Effector memory CD8-positive, alpha-beta T cell (primary cell): ENCODE measurements at places on chromosomes 2 and 18.

DNA sequence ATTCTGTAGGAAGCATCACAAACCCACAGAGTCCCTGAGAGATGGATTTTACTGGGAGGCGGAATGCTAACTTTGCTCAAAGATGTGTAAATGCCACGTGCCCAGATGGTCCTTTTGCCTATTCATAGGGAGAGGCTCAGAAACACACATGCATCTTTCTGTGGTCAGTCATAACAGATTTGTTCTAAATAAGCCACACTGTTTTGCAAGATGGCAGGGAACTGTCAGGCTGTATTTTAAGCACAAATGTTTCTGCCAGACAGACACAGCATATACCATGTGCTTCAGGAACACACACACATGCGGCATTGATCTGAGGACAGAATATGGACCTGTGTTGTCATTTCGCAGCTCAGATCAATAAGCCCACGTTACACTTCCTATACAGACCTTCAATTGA, 312.0 kb downstream of the GPD2 start:
- no peak for DNase-seq

DNA sequence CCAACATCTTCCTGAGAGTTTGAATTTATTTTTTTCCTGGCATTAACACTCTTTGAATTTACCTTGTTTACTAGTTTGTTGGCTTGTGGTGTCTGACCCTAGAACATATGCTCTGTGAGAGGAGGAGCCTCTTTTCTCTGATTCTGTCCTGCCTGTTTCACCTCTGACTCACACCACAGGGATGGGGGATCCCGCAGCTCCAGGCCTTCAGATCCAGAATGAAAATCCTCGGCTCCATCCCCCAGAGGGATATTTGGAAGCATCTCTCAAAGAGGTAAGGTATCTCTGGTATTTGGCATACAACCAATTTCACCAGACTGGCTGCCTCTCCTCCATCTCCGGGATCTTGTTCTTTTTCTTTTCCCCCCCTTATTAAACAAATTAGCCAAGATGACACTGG, 104.7 kb downstream of the GPR39 start:
- DNase-seq = no peak

GRCh38 chr2:73111073-73112025, 1.4 kb downstream of the RAB11FIP5 start:
- DNase-seq = no peak

DNA sequence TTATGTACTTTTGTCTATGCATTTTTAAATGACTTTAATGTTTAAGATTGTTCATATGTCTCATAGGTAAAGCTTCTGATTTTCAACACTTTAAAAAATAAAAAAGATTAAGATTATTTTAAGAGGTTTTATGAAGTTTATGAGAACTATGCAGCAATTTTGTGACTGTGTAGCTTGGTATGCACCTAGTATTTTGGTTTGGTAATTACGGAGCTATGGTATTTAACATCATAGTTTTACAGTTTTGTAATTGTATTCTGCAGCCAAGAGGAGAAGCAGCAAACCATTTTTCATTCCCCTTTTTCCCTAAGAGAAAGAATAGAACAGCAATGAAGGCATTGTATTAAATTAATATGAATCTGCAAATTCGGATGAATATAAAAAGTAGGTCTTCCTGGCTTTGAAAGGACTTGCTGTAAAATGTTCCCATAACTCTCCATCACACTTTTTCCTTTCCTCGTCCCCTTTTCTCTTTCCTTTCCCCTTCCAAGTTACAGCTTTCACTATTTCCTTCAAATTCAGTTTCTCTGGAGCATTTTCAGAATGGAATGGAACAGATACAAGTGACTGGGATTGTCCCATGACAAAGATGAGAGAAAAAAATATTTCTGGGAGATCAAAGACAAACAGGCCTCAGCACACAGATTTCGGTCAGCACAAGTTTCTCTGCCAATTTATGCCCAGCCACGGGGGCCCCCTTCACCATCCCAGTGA, 26.1 kb upstream of the PIEZO2 start:
- no peak for DNase-seq

GRCh38 chr2:134375935-134376334, 122.1 kb downstream of the MGAT5 start:
- DNase-seq = no peak

DNA sequence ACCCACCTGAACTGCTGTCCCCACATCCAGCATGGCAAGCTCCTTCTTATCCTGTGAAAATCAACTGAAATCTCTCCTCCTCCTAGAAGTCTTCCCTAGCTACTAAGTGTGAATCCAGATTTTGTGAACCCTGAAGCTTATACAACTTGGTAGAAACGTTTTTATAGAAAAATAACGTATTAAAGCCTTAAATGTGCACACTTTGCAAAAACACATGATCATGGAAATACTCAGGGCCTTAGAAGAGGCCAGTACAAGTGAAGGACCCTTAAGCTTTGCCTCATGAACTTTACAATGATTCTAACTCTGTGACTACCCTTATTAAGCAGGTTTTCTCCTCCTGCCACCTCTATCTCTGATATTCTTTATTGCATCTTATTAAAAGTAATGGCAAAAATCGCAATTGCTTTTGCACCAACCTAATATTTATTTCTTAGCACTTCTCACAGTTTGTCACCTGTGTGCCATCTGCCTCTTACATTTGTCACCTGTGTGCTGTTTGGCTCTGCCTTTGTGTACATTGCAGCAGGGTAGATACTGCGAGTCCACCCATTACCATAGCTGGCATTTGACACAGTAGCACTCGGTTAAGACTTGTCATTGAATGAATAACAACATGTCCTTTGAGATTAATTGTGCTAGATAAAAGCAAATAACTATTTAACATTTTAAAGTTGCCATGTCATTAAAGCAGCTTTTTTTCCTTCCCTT, 42.2 kb downstream of the FRZB start:
- no peak for DNase-seq
